ENCODE measurements at places on chromosomes 3 and 15. TPM values are rescaled to one million over a fixed set of nuclear protein-coding genes. Genes with fewer than 3 reads are reported as not detected.

Gene TBC1D21
- not detected for total RNA-seq

Gene EPHB3
- total RNA-seq = not detected

Gene ZFAND6
- 42.1 TPM for total RNA-seq

Gene THAP10
- total RNA-seq = 0.47 TPM

Gene LRRC58
- total RNA-seq = 21.2 TPM

Gene TMCO5A
- not detected for total RNA-seq

Gene PRICKLE2
- total RNA-seq = not detected

Gene ZMAT3
- total RNA-seq = 14.1 TPM

Gene KLF15
- total RNA-seq = not detected

Gene MUC20
- 1.9 TPM for total RNA-seq

Gene OSTN
- not detected for total RNA-seq

Gene THSD4
- not detected for total RNA-seq

Gene CELF6
- 0.29 TPM for total RNA-seq

Gene IGDCC3
- not detected for total RNA-seq

Gene MED12L
- 3.2 TPM for total RNA-seq

Gene REC114
- total RNA-seq = not detected

Gene TJP1
- not detected for total RNA-seq

All from activated CD8-positive, alpha-beta memory T cell treated with anti-CD3 and anti-CD28 coated beads, Interleukin-2, amount 10 ng/mL, durations not matched to agents 7 days and 5 days (primary cell).